ENCODE measurements at places on chromosomes 3 and 15. TPM values are rescaled to one million over a fixed set of nuclear protein-coding genes. Genes with fewer than 3 reads are reported as not detected.

DNA sequence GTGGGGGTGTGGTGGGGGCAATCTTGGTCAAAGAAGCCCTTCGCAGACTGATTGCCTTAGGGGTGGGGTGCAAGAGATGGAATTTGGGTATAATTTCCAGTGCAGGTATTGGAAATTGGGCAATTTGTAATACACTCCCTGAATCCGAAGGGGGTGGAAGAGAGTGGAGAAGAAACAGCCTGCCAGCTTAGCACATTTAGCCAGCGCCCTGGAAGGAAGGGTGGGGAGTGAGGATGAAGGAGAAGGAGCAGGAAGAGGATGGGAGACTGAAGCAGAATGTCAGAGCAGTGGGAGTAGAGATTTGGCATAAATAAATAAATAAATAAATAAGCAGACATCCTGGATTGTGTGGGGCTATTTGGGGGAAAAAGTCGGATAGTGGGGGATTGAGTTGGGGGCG lies 1.6 kb downstream of the GAP43 start:
- no peaks in the 10 kb centered on the region for H3K36me3 ChIP-seq
- H3K27me3 ChIP-seq: peaks cover 44% of the 10 kb centered on the region
- DNase-seq: no peak
- H3K27ac ChIP-seq: no peak overlapping the region
- H3K4me1 ChIP-seq: no peaks in the 10 kb centered on the region

DNA sequence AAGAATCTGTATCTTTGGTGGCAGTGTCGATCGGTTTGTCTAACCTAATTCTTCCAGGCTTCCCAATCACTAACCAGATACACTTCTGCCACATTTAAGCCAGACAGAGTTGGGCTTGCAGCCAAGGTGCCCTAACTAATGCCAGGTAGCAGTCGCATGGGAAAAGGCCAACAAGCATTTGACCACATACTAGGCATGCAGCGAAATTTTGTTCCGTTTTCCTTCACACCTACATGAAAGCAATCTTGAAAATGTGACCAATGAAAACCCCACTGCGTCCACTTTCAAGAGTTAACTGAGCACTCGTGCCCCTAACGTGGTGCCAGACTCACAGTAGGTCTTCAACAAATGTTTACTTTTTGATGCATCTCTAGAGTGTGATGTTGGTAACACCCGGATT lies 192.2 kb upstream of the TPM1 start:
- H3K27ac ChIP-seq: no peak overlapping the region
- peaks cover 7% of the 10 kb centered on the region for H3K4me1 ChIP-seq
- H3K36me3 ChIP-seq: no peaks in the 10 kb centered on the region

DNA sequence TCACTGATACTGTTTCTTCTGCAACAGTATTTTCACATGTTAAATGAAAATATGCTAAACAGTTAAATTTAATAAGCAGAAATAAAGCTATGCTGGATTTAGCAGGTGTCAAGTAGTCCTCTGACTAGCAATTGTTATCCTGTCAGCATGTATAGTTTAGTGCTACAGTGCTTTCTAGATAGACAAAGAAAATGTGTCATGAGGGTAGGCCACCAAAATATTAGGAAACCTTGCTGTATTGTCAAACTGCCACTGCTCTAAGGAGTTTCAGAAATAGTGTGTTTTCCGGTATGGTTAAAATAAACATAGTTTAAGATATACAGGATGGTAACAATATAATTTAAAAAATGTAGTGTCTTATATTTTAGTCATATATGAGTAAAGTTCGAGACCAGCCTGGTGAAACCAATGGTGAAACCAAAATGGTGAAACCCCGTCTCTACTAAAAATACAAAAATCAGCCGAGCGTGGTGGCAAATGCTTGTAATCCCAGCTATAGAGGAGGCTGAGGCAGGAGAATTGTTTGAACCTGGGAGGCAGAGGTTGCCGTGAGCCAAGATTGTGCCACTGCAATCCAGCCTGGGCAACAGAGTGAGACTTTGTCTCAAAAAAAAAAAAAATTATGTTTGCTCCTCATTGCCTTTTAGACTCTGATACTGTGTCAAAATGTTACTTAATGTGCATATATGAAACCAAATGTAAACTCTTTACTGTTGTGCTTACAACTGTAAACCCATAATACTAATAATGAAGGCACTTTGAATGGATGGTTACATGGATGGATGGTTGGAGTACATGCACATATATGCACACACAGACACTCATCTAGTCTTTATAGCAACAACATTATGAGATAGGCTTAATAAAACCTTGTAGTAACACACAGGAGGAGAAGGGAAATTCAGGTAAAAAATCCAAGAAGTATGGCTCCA lies 204.8 kb downstream of the RSRC1 start:
- H3K27ac ChIP-seq: no peak overlapping the region
- DNase-seq: no peak
- H3K4me1 ChIP-seq: no peaks in the 10 kb centered on the region

GRCh38 chr3:157248590-157249422 lies 88.9 kb upstream of the CCNL1 start:
- DNase-seq: no peak
- H3K36me3 ChIP-seq: no peaks in the 10 kb centered on the region
- H3K27me3 ChIP-seq: no peaks in the 10 kb centered on the region
- no peak overlapping the region for H3K4me3 ChIP-seq
- H3K27ac ChIP-seq: peak overlapping the region; percentile 35

- H3K36me3 ChIP-seq: no peaks in the 10 kb centered on the region
- H3K4me1 ChIP-seq: no peaks in the 10 kb centered on the region
Observed at GRCh38 chr15:85493260-85493659, 112.9 kb downstream of the AKAP13 start.

DNA sequence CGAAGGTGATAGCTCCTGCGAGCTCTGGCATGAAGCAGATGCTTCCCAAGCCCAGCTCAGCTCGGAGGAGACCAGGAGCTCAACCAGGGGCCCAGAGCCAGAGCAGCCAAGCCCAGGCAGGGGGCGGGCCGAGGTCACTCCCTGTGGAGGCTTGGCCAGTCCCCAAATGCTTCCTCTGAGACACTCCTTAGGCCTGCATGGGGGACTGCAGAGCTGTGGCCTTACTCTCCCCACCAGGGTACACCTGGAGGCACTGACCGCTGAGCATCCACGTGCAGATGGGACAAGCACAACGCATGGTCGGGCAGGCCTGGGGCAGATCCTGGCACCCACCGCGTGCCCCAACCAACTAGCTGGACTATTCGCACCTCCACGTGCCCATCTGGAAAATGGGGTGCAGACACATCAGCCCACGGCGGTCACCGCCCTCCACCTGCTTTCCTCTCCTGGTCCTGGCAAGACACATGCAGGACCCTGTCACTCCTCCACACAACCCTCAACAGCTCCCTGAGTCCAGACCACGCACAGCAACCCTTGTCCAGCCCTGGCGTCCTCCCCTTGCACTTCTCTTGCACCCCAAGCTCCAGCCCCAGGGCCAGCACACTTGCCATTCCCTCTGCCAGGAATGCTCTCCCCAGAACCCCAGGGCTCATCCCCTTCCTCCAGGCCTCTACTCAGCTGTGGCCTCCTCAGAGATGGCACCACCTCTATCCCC lies 164.7 kb upstream of the IQSEC1 start:
- H3K4me3 ChIP-seq: no peak overlapping the region
- no peaks in the 10 kb centered on the region for H3K4me1 ChIP-seq
- DNase-seq: no peak
- peaks cover 15% of the 10 kb centered on the region for H3K27me3 ChIP-seq

GRCh38 chr3:72185549-72186399 lies 400.8 kb upstream of the PROK2 start:
- H3K27me3 ChIP-seq: no peaks in the 10 kb centered on the region
- no peak for DNase-seq
- H3K36me3 ChIP-seq: no peaks in the 10 kb centered on the region

The CLDN16 gene
- not detected for total RNA-seq

The AGTR1 gene
- total RNA-seq: 1.8 TPM

The TTC21A gene
- total RNA-seq: 6.8 TPM

The TRANK1 gene
- 179 TPM for total RNA-seq

The SLC6A1 gene
- 0.55 TPM for total RNA-seq
